MM.1S (cell line): ENCODE measurements at places on chromosomes 3 and 15.

DNA sequence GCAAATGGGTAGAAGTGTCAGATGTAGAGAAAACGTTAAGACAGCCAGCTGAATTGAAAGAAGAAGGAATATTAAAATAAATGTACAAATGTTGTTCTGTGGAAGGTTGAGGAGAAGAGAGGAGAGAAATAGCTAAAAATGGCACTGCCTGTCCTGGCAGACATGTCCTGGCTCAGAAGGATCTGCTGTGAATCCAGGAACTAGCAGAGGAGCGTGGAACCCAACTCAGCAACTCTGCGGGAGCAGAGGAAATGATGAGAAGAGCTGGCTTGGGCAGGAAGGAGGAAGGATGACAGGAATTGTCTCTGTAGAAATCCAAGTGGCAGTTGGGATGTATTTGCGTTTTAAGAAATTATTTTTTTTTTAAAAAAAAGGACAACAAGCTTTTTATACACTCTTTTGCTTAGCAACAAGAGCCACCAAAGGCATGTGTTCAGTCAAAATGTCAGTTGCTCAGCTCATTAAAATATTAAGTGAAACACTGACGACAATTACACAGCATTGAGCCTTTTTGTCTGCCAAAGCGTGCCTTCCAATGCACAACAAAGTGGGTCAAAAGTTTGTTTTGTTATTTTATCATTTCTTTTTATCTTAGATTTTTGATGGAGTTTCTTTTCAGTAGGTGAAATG, 16.1 kb downstream of the NANOGP8 start:
- DNase-seq, result no peak

DNA sequence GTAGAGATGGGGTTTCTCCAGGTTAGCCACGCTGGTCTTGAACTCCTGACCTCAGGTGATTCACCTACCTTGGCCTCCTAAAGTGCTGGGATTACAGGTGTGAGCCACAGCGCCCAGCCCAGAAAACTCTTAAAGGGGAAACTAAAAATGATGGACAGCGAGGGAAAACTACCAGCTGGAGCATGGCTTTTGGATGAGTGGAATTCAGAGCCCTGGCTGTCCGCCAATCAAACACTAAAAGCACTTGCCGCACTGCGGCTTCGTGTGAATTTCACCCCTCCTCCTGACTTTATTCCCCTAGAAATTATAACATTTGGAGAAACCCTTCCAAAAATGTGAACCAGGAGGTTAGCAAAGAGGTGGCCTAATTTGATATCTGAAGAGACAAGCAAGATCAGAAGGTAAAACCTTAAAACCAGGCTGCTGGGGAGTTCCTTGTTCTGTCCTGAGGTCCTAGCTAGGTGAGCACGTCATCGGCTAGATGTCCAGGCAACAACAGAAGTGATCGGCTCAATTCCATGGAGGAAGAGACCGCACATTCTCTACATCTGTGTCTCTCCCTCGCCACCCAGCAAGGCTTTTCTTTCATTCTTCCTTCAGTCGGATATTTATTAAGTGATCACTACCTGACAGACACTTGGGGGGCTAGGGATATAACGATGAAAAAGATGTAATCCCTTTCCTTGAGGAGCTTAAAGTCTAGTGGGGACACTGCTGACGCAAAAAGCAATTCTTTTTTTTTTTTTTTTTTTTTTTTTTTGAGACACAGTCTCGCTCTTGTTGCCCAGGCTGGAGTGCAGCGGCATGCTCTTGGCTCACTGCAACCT, 1.7 kb downstream of the TM4SF19 start:
- DNase-seq, result no peak

DNA sequence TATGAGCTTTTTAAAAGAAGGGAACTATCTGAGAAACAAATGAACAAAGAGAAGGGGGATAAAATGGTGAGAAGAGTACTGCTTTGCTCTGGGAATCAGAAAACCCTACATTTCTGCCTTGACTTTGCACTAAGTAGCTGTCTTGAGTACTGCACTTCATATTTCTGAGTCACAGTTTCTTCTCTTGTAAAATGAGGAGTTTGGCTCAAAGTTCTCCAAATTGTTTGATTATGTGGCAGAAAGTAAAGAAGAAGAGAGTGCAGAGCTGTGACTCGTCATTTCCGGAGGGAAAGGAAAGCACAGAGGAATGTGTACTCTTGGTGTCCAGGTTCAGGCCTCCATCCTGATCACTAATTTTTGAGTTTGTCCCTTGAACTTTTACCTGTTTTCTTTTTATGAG, 54.7 kb downstream of the TP63 start:
- no peak for DNase-seq

- DNase-seq, result peak; percentile 33
These were observed 97.2 kb downstream of the CHST2 start for GRCh38 chr3:143216709-143217182.

- DNase-seq, result no peak
These were observed 69.1 kb downstream of the TTC23 start for GRCh38 chr15:99180086-99180963.

- DNase-seq, result no peak
These were observed 34.2 kb downstream of the KAT2B start for GRCh38 chr3:20074226-20075063.

DNA sequence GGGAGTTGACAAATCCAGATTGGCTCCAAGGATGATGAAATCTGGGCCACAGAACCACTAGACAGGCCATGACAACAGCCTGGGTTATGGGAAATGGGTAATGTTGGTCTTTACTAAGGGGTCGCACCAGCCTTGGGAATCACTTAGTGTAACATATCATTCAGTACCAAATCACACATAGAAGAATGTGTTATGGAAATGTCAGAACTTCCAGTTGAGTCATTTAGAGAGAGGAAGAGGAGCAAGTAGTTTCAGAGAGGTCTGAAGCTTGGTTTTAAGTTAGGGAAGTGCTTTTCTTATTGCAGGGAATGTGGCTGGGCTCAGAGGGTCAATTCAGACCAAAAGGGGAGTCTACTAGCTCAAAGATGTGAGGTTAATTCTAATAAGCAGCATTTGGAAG, 241.6 kb upstream of the ZPLD1 start:
- DNase-seq, result no peak

DNA sequence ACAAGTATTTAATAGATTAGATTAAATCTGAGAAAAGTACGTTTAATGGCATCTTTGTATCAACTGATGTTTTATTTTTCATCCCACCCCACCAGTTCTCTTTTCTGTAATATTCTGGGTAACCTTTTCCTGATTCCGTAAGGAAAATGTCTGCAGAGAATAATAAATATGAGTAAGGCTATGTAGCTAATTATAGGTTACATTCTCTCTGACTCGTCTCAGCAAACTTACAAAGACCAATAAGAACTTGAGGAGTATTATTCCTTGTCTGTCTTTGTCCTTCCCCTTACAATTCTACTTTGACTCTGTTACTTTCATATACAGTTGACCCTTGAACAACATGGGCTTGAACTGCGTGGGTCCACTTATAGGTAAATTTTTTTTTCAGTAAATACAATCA, 12.1 kb downstream of the SNAP23 start:
- no peak for DNase-seq

DNA sequence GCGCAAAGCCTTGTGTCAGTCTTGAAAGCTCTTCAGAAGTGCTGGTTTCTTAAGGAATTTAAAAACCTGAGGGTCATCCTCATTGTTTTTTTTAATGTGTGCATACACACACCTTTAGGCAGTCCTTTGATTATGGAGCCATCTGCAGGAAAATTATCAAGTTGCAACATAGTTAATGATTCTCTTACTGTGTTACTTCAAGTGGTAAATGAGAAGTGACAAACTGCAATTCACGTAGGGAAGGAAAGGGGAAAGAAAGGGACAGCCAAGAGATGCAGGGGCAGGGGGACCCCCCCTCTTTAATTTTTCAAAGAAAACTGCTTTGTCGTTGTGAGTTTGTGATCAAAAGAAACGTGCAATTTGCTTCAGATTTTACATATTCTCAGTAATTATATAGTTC, 162.4 kb upstream of the CGNL1 start:
- DNase-seq, result peak; percentile 33

DNA sequence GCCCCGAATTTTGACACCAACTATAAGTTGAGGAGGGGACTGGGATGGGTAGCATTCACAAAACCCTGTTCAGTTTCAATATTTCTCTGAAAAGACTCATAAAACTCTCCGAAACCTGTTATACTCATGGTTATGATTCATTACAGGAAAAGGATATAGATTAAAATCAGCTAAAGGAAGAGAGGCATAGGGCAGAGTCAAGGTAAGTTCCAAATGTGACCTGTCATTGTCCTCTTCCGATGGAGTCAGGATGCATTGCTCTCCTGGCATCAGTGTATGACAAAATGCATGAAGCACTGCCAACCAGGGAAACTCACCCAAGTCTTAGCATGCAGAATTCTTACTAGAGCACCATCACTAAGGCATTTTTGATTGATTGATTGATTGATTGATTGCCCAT, 525.0 kb upstream of the NAALADL2 start:
- no peak for DNase-seq

DNA sequence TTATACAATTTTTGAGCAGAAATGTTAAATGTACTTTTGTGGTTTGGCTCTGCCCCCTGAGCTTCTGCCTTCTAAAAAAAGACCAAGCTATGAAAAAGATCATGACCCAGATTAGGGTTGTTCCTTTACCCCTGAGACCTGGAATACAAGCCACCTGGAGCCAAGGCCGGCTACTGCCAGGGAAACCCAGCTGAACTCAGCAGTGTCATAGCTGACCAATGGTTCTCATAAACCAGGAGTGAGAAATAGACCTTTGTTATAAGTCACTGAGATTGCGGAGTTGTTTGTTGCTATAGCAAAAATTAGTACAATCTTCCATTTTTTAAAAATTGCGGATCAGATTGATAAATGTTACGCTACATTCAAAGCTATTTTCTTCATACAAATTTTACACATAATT, 1261.7 kb downstream of the ROBO1 start:
- DNase-seq, result no peak

GRCh38 chr3:78845605-78846004, 922.2 kb downstream of the ROBO1 start:
- DNase-seq, result no peak

GRCh38 chr3:53773611-53774368, 72.4 kb downstream of the CHDH start:
- no peak for DNase-seq

DNA sequence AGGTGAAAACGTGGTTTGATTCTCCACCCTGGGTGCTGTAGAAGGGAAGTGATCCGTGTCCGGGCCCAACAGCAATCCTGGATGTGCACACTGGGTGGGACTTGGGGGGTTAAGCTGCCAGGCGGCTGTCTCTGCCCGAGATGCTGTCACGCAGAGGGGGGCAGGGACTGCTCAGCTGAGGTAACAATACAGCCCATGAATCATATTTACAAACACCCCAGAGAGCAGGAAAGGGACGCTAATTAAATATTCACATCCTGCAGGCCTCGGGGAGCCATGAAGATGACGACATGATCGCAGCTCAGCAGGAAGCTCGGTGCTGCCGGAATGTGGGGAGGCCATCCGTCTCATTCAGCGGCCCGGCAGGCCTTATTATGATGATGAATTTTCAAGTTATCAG, 17.9 kb upstream of the CRABP1 start:
- DNase-seq, result no peak
